HuH-7 (cell line): ENCODE measurements at places on chromosomes 3 and 15.

- DNase-seq, result no peak
These were observed 1.4 kb upstream of the NECTIN3 start for GRCh38 chr3:111069974-111070771.

DNA sequence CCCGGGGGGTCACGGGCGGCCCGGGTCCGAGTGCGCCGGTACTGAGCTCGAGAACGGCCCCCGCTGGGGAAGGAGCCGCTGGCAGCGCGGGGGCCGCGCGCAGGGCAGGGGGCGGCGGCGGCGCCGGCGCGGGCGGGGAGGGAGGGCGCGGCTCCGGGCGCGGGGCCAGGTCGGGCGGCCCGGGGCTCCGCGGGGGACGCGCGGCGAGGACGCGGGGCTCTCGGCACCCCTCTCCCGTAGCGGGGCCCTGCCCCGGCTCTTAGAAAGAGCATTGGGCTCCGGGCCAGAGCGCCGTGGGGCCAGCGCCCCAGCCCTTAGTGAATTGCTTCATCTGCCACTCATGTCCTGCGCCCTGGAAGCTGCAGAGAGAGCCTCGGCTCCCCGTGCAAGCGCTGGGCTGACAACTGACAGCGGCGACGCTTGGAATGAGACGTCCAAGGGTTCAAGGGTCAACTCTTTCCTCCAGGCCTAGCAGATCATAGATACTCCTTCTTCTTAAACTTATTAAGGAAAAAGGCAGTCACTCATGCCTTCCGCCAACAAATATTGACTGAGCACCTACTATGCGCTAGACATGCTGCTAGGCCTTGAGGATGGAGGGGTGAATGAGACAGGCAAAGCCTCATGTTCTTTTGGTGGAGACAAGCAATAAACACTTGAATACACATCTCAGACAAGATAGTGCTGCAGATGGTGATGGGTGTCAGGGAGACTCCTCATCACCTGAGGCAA is 140.8 kb downstream of the SMAD6 start:
- peak; percentile 90 for DNase-seq

- DNase-seq, result no peak
These were observed 193.7 kb upstream of the CFAP20DC start for GRCh38 chr3:59243476-59243875.

DNA sequence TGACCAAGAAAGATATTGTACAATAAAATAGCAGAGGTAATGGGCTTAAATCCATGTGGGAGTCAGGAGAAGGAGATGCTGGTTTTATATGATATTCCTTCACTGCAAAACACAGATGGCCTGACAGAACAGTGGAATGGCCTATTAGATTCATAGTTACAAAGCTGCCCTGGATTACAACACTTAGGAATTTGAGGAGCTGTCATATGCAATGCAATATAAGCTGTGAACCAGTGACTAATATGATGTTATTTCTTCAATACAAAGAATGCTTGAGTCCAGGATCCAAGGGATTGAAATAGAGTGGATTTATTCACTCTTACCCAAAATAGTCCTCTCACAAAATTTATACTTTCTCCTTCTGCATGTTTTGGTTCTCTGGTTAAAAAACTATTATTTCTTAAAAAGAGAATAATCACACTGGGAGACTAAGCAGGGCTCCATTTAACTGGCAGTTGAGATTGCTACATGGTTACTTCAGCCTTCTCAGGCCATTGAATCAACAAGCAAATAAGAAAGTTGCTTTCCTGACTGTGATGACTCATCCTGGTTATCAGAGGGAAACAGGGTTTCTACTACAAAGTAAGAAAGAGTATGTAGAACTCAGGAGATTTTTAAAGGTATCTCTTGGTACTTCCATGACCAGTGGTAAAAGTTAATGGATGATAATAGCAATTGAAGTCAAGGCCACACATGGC is 79.8 kb upstream of the ZPLD1 start:
- DNase-seq, result no peak

- peak; percentile 77 for DNase-seq
These were observed 42.9 kb downstream of the ISG20 start for GRCh38 chr15:88681610-88682221.

DNA sequence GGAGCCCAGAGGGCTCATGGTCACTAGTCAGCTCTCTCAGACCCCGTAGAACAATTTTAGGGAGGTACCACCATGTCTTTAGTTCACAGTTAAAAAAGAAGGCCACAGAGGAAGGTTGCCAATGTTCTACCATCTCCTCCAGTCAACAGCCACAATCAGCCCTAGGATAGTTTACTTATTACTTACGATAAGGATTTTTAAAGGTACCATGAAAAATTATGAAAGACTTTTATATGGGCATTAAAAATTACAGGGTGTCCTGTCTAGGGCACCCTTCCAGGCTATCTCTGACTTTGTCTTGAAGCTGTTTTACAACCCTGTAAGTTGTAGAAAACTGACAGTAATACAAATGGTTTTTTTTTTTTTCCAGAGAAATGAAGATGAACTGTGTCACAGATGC is 57.9 kb downstream of the CAPN7 start:
- no peak for DNase-seq

DNA sequence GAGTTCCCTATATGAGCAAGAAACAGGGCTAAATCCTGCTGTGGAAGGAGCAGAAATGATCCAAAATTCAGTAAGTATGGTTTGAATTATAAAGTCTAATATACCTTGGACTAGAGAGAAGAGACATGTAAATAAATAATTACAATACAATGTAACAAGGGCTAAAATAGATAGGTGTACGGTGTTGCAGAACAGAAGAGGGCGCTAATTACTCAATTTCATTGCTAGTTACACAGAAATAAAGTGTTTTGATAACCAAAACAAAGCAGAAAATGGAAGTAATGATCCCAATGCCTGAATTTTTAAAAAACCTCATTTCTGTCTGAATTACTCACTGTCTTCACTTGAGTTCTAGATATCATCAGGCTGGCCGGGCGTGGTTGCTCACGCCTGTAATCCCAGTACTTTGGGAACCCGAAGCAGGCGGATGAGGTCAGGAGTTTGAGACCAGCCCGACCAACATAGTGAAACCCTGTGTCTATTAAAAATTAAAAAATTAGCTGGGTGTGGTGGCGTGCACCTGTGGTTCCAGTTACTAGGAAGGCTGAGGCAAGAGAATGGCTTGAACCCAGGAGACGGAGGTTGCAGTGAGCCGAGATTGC is 8.3 kb upstream of the PLCH1 start:
- DNase-seq, result no peak

- no peak for DNase-seq
These were observed 497.0 kb downstream of the RBMS3 start for GRCh38 chr3:29777869-29778268.

- DNase-seq, result no peak
These were observed 375.8 kb upstream of the ARPP21 start for GRCh38 chr3:35263477-35263876.

GRCh38 chr3:32309654-32310242 is 71.3 kb downstream of the CMTM8 start:
- DNase-seq, result no peak

GRCh38 chr3:124686028-124686670 is 44.1 kb upstream of the UMPS start:
- no peak for DNase-seq

- DNase-seq, result no peak
These were observed 19.5 kb upstream of the CCDC39 start for GRCh38 chr3:180698760-180699270.

DNA sequence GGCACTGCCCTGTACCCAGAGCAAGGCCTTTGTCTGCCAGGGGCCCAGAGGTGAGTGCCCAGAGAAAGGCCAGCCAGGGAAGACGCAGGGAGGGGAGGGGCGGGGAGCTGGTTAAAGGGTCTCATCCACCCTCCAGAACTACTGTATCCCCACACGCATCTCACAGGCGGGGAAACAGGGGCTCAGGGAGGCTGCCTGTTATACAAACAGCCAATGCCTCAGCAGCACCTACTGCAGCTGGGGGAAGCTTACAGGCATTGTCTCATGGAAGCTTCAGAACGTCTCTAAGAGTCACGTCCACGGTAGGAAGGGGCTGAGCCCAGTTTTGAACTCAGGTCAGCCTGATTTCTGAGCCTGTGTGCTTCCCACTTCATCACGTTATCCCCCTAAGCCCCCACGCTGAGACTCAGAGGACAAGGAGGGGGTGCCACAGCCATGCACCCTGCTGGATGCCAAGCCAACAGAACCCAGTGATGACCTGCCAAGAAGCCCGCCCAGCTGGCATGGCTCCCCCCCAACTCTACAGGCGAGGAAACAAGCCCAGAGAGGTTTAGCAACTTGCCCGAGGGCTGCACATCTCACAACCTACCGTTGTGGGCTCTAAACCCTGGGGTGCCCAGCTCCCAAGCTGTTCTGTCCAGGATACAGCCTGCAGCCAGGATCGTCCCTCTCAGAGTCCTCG is 54.5 kb downstream of the IQSEC1 start:
- no peak for DNase-seq

DNA sequence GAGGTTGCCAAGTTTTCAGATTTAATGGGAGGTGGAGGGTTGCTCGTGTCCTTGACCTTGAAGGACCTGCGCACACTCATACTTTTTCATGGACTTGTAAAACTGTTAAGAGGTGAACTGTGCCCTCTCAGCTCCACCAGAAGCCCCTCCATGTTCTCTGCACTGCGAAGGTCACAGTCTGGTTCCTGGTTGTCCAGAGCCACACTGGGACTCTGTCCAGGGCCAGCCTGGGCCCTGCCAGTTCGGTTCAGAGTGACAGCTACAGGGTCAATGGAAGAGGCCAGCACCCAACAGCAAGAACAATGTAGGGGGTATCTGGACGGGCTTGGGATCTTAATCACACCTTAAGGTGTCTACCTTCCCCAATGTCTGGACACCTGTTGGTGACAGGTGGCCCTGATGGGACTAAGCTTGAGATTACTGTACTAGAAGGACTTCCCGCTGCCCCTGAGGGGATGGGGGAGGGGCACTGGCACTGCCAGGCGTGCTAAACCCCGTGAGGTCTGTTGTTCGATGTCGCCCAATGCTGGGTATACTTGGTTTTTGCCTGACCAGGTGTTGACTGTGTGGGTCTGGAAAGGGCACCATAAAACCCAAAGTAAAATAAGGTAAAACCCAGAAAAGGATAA is 34.7 kb downstream of the GRK7 start:
- DNase-seq, result no peak

DNA sequence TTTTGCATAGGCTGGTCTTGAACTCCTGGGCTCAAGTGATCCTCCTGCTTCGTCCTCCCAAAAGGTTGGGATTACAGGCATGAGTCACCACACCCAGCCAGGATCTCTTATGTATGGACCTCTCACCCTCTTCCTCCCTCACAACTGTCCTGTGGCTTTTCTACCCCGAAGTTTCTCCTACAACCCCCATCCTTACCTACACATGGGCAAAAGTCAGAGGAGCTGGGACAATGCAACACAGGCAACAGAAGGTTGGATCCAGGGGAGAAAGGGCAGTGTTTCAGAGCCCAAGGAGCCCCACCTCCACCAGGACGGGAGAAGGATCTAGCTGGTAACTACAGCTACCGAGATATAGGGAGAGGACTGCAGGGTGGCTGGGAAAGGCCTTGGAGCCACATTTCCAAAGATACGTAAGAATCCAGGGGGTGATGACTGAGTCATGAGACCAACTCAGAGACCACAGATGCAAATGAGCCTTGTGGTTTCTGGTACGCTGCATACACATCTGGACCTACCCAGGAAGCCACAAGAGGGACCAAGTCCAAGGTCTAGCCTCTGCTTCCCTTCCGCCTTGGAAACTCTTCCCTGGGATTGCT is 13.6 kb downstream of the IGDCC4 start:
- no peak for DNase-seq

- DNase-seq, result no peak
These were observed 114.9 kb downstream of the MCTP2 start for GRCh38 chr15:94346282-94346681.

- DNase-seq, result no peak
These were observed 147.5 kb downstream of the OSBPL10 start for GRCh38 chr3:31833391-31834190.

DNA sequence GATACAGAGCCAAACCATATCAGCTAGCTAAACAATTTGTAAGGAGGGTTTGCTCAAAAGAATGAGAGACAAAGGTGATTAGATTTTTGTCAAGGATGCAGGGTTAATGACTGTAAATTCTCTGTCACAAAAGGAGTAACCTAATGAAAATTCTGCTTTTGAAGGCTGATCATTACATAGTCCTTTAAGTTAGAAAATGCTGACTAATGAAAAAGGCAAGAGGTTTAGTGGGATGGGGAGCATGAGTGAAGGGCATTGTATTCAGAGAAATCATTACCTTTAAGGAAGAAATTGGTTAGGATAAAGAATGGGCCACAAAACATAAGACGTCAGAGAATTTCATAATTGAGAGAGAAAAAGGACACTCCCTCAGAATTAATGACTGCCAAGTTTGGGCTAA is 97.7 kb downstream of the TP63 start:
- no peak for DNase-seq

GRCh38 chr15:77457905-77458265 is 37.2 kb downstream of the HMG20A start:
- no peak for DNase-seq
